ENCODE measurements at places on chromosomes 16 and 17.
A peak's percentile ranks its signal among the peaks of the same experiment; 100 is the strongest.

DNA sequence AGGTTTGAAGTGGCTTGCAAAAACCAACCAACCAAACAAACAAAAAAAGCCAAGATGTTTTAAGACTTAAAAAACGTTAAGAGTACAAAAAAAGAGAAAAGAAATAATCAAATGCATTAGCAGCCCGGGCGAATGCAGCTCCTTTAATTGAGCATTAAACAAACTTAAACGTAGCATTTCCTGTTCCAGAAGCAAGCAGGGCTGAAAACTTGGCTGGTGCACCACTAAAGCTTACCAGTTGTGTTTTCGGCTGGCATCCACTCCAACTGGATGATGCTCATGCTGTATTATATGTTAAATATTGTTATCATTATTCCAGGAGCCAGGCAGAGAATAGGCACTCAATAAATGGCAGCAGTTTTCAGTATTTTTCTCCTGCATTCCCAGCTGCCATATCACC is 45.1 kb downstream of the IRX6 start:
- DNase-seq: peak; percentile 52

DNA sequence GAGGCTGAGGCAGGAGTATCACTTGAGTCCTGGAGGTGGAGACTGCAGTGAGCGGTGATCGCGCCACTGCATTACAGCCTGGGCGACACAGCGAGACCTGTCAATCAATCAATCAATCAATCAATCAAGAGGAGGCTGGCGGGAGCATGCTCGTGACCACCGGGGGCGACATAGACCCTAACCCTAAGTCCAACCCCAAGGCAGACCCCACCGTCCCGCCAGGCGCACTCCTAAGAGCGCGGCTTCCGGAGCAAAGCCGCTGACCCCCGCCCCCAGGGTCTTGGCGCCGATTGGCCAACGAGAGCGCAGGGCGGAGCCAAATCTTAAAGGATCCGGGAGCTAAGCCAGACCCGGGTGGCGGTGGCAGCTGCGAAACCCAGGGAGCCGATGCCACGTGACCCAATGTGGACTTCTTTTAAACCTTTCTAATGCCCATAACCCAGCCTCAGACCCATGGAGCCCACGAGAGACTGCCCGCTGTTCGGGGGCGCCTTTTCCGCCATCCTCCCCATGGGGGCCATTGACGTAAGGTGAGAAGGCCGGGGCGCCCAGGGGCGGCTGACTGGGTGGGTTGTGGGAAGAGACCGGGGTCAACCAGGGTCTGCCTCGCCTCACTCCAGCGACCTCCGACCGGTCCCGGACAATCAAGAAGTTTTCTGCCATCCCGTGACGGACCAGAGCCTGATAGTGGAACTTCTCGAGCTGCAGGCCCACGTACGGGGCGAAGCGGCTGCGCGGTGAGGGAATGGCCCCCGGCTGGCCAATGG is at the start of gene RANGRF:
Gene RANGRF, plus strand, starts transcription at position 335 of the 767 bp plus-strand sequence. Its CDS starts 119 bp downstream, at position 454.
- peak; percentile 91 for DNase-seq

GRCh38 chr17:30084788-30085187 is 31.8 kb upstream of the NSRP1 start:
- DNase-seq: peak; percentile 66

DNA sequence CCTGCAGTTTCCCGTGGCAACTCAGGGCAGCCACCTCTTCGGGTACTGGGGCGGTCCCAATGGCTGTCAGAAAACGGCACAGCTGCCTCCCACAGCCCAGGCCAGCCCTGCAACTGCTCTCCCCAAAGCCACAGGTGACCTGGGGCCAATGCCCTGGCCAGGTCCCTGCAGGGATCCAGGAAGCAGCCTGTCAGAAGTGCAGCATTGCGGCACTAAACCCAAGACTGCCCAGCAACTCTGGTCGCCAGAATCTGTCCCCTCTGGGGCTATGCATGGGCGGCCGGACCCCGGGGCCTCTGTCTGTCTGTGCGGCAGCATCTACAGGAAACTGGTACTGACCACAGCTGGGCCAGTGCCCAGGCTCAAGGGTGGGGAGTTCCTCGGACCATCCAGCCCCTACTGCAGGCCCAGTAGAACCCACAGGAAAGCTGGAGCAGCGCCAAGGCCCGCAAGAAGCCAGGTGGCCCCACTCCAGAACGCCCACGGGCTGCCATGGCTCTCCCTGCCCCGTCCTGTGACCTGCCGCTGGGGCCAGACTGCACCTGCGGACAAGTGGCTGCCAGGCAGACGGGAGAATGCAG is 5.5 kb downstream of the CYBC1 start:
- DNase-seq: peak; percentile 52

GRCh38 chr17:17507465-17508011 is 11.3 kb upstream of the RASD1 start:
- DNase-seq: no peak

- peak; percentile 32 for DNase-seq
Measured at GRCh38 chr16:27639561-27640276, 89.8 kb downstream of the KATNIP start.

Measured in thyroid gland (tissue), 4 donors.